ENCODE measurements at places on chromosomes 11 and 22.
A peak's percentile ranks its signal among the peaks of the same experiment; 100 is the strongest.

DNA sequence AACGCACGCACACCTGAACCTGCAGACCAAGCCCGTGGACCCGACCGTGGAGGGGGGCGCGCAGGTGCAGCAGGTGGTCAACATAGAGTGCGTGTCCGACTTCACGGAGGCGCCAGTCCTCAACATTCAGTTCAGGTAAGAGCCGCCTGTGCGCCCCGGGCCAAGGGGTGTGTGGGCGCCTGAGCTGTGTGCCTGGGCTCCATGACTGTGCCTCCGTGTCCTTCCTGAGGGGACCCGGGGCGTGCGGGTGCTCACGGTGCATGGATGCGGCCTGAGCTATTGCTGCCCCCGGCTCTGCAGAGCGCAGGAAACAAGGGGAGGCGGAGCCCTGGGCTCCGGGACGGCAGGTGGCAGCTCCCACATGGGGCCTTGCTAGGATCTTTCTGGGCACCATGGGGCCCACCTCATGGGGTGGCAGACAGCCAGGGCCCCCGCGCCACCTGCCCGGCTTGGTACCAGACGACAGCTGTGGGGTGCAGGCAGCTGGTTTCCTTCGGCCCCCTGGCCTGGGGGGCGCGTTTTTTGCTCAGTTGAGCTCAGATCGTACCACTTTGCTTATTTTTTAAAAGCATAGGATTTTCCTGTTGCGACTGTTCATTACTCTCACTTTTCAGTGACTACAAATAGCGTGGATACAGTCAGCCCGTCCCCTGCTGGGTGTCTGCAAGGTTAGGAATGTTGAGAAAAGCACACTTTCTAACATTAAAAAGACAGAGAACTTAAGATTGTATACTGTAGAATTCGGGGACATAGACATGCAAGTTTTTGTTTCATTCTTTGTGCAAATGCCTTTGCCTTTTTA, 28.3 kb downstream of the MUC6 start:
- DNase-seq, result no peak

- DNase-seq, result no peak
Observed at GRCh38 chr22:29854432-29854831, 16.4 kb upstream of the ASCC2 start.

GRCh38 chr11:44634401-44635281, 69.2 kb downstream of the CD82 start:
- peak; percentile 34 for DNase-seq

GRCh38 chr11:71525188-71525937, 1.7 kb upstream of the KRTAP5-7 start:
- no peak for DNase-seq

GRCh38 chr11:26953770-26954392, 40.0 kb upstream of the FIBIN start:
- DNase-seq, result no peak

DNA sequence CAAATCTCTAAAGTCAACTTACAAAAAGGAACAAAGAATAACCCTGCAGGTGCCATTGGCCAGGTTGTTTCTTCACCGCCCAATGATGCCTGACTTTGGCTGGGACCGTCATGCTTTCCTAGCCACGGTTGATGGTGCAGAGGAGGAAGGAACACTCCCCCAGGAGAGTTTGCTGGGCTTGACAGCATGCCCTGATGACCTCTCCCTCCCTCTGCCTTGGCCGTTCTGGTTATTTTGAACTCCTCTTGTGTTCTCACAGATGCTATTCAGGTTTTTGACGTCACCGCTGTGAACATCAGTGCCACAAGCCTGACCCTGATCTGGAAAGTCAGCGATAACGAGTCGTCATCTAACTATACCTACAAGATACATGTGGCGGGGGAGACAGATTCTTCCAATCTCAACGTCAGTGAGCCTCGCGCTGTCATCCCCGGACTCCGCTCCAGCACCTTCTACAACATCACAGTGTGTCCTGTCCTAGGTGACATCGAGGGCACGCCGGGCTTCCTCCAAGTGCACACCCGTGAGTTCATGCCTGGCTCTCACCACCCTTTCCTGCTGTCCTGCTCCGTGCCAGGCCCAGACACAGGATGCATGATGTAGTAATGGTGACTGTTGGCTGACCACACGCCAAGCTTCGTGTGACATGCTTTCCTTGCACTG, 89.0 kb upstream of the OR4B1 start:
- DNase-seq, result no peak

GRCh38 chr11:25068451-25068850, 571.6 kb downstream of the LUZP2 start:
- no peak for DNase-seq

DNA sequence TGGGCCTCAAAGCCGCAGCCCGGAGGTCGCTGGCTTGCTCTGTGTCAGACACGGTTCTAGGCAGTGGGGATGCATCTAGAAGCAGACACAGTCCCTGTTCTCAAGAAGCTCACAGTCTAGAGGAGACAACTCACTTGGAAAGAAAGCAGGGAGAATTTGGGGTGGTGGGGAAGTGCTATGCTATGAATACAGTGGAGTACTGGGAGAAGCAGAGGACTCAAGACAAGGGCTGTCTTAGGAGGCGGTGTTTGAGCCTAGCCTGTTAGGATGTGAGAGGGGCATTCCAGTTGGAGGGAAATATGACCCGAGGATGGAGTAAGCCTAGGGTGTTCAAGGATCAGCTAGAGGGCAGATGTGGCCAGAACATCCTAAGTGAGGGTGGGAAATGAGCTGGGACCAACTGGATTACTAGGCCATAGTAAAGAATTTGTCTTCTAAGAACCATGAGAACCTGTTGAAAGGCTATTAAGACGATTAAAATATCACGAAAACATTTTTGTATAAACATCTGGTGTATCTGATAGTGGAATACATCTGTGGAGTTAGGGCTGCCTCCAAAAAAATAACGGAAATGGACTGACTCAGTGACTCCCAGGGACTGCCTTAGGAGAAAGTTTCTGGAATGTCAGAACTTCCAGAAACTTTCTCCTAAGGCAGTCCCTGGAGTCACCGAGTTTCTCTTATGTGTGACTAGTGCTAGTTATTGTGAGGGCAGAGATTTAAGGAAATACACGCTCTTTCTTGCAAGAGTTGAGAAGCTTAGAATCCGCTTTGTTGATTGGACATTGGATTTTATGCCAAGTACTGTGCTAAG, 1.1 kb upstream of the PITPNB start:
- DNase-seq, result no peak
